AML-193 (cell line): ENCODE measurements at places on chromosomes 5 and 9.
A peak's percentile ranks its signal among the peaks of the same experiment; 100 is the strongest.

- peak; percentile 91 for DNase-seq
Measured at GRCh38 chr5:35476036-35476435, 141.6 kb upstream of the SPEF2 start.

- no peak for DNase-seq
Measured at GRCh38 chr5:131386779-131387178, 122.9 kb downstream of the CDC42SE2 start.

- DNase-seq: no peak
Measured at GRCh38 chr5:168052686-168053085, 238.8 kb upstream of the WWC1 start.

GRCh38 chr9:34380511-34381315, 4.0 kb upstream of the MYORG start:
- DNase-seq: peak; percentile 24

- DNase-seq: no peak
Measured at GRCh38 chr9:74555565-74555964, 58.4 kb downstream of the RORB start.

DNA sequence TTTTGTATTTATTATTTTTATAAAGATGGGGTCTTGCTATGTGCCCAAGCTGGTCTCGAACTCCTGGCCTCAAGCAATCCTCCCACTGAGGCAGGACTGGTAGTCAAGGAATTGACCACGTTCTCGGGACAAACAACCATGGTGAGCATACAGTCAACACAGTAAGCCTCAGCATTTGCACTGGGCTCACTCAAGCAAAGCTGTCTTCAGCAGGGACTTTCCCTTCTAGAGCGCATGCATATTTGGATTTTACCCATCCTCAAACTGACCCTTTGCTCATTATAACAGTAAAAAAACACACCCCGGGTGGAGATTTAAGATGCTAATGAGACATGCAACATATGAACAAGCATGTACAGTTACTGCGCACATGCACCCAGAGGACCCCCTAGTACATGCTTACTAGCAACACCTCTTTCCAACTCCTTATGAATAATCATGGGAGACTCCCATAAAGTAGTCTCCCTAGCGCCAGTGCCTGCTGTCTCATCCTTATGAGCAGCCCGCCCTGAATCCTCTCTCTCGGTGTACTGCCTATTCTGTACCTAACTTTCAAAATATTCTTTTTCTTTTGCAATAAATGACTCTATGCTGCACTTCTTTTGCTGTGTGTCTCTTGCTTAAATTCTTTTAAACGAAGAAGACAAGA, 41.5 kb downstream of the C5orf22 start:
- no peak for DNase-seq

GRCh38 chr9:137240318-137240840, 708 bp upstream of the TUBB4B start:
- peak; percentile 54 for DNase-seq

- DNase-seq: no peak
Measured at GRCh38 chr9:10282084-10282483, 330.7 kb downstream of the PTPRD start.

- DNase-seq: no peak
Measured at GRCh38 chr5:118793091-118793490, 195.3 kb downstream of the DTWD2 start.

- no peak for DNase-seq
Measured at GRCh38 chr5:81849770-81850367, 99.0 kb upstream of the SSBP2 start.

- peak; percentile 45 for DNase-seq
Measured at GRCh38 chr5:147949711-147950573, 43.6 kb upstream of the C5orf46 start.

DNA sequence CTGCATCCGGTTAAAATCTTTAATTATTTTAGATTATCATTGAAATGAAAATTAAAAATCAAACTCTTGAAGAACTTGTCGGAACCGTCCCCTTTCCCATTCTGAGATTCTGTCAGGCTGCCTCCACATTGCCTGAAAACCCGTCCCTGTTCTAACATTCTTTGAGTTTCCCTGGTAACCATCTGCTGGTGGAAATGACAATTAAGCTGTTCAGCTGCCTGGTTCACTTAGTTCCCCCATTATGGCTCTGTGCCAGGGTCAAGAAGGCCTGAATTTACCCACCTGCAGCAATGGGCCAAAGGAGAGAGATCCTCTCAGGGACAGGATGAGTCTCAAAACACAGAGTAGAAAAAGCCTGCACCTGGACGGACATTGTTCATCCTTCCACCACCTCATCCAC, 11.8 kb upstream of the TCOF1 start:
- no peak for DNase-seq

DNA sequence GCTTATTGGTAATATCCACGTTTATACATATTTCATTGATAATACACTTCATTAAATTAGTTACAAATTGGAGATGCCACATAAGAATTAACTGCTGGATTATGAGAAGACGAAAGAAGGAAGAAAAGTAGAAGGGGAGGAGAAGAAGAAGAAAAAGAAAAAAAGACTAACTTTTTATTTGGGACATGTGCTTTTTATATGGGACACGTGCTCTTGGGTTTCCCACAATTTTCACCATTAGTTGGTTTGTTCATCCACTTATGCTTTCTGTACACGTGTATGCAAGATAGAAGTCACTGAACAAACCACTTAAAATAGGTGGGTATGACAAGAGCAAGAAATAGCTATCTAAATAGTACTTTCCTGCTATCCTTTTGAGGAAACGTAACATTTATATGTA, 98.6 kb downstream of the MRPS30 start:
- DNase-seq: no peak

DNA sequence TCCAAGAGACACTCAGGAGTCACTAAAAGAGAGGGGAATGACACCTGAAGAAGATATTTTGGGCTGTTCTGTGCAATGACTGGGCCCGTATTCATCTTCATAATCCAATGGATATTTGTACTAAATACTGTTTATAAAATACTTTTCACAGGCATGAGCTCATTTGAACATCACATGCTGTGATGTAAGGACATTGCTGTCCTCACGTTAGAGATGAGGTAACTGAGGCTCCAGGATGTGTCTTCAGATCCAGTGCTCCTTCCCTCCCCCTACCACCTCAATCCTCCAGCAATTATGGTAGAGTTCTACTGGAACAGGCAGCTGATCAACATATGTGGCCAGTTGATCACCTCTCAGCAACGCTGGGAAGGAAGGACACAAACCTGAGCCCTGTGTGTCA, 139.4 kb upstream of the OSMR start:
- DNase-seq: no peak

DNA sequence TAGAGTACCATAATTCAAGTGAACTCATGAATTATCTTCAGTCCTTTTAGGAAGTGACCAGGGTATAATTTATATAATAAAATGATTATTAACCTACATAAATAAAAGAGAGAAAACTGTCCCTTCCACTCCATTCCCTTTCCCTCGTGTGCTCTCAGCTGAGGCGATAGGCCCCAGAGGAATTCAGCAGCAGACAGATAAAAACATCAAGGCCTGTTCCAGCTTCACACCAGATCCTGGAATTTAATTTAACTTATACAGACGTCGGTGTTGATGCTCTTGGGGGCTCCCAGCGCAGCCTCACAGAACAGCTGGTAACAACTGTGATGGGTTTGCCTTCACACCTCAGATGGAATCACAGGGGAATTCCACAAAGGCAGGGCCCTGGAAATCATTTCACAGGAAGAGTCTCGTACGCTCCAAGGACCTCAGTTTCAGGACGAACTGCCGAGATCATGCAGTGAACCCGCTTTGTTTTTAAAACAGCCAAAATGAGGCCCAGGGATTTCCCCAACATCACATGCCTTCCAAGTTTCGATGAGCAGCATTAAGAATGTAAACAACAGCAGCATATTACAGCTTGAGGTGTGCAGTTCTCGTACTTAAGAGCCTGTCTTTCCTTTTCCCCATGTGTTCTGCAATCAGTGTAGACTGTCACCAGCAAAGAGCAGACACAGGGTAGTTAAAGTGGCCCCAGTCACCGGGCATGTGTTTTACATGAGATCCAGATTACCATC, 73.6 kb upstream of the ALDH1B1 start:
- no peak for DNase-seq

- DNase-seq: no peak
Measured at GRCh38 chr5:154202379-154203260, 12.1 kb downstream of the GALNT10 start.

DNA sequence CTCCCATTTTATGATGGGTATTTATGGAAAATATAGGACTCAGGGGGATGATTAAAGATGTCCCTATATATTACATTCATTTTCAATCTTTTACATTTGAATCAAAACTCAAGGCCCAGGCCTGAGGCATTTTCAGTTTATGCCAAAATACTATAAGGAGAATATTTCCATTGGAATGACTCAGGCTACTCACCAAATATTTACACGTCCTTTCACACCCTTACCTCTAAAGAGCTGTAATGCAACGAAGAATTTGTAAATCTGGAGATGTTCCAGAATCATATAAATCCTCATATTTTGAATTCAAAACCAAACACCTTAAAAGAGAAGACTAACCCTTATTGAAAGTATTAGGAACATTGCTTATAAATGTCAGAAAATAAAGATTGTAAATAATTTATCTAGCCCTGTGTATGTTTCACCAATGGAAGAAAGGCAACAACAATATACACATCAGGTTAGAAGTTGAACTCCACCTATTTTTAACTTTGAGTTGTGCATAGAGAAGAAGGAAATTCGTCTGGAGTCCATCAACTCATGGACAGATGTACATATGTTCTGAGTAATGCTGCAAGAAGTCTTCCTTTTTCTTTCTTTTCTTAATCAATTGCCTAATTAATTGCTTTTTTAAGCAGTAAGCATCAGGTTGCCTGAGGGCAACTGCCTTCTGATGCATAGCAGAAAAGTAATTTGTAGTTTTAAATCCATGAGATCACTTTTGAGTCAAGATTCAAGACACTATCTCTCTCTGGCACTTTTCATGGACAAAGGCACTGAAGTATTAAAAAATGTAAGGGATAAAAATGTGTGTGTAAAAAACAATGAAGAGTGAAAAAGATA, 579.3 kb upstream of the RGMB start:
- DNase-seq: no peak

DNA sequence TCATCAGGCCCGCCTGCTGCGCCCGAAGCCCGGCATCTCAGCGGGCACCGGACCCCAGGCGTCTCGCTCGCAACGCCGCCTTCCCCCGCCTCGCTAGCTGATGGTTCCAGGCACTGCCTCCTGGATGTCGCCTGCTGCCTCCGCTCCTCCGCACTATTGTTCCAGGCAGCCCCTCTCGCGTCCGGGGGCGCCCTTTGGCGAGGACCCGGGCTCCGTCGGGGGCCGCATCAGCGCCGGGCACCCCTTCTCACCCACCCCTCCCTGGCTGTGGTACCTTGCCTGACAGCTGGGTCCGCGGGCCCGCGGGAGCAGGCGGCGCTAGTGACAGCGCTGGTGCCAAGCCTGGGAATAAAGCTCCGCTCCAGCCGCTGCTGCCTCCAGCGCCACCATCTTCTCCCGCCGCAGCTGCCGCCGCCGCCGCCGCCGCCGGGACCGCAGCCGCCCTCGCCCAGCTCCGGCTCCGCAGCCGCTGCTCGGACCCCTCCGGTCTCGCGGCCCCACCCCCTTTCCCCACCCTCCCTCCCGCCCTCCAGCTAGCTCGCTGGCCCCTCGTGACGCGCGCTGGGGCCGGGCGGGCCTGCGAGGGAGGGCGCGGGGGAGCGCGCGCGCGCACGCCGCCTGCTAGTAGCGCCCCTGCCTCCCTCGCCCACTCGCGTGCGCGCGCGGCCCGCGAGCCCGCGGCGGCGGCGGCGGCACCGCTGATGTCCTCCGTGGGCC, at the start of gene APBA1:
APBA1 (minus strand) TSS at position 493 of the 717 bp plus-strand sequence.
- DNase-seq: no peak

DNA sequence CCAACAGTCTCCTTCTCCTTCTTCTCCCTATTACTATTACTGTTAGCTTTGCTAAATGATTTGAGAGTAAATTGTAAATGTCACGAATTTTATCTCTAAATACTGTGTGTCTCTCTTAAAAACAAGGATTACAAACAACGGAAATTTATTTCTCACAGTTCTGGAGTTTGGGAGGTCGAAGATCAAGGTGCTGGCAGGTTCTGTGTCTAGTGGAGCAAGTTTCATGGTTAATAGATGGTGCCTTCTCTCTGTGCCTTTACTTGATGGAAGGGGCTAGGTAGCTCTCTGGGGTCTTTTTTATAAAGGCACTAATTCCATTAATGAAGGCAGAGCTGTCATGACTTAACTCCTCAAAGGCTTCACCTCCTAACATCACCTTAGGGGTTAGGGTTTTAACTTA, 237.9 kb downstream of the MAN2A1 start:
- DNase-seq: no peak

DNA sequence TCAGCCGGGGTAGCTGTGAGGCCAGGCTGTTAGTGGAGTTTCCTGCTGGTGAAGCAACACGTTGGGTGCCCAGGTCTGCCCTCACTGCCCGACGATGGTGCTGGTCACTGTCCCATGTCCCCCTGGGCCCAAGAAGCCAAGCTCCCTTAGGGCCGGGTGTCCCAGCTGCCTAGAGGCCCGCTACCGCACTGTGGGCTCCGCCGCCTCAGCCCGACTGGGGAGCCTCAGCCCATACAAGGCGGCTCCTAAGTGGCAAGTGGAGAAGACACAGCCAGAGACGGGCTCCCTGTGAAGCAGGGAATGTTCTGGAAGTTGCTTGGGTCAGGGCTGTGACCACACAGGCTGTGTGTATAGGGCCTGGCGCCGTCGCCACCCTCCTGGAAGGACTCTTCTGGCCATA, 96.9 kb downstream of the RXRA start:
- no peak for DNase-seq

DNA sequence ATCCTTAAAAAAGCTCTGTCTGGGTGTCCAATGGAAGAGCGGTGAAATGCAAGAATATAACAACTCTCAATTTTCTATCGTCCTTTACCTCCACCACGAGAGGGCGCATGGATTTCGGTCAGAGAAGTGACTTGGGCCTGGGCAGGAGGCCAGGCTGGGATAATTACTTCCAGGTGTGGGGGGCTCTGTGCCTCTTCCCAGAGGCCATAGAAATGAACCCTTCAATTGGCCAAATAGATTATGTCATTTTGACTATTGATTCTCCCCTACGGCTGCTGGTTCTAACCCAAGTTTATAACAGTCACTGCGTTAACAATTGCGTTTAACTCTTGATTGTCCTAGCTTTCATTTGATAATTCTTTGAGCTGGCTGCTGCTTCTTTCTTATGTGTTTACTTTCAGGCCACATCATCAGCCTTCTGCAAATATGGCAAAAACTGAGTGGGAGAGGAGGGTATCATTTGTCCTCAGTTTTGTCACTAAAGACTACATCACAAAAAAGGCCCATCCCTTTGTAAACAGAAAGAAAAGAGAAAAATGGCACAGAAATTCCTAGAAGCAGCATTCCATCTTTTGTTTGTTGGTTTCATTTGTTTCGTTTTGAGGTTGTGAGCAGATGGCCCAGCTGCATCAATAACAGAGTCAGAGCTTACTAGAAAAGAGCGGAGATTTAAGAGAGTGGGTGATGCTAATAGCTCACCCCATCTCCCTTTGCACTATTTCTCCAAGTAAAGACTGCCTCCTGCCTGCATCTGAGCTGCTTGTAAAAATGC, 45.4 kb upstream of the ZFR start:
- peak; percentile 69 for DNase-seq

DNA sequence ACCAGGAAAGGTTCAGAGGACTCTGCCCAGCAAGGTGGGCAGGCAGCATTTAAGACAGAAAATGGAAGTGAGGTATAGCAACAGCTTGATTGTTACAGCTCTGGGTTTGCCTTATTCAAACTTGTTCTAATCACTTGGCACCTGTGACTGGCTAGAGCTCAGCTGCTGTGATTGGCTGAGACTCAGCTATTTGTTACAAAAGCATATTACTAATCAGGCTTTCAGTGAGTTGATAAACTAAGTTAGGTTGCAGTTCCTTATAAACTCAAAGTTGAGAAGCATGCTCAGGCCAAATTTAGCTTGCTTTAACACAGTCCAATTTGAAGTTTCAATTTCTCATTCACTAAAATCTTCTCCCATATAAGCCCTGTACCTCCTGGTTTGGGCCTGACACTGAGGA, 56.3 kb downstream of the GDA start:
- DNase-seq: no peak
